ENCODE measurements at places on chromosomes 7 and 10. TPM values are rescaled to one million over a fixed set of nuclear protein-coding genes. Genes with fewer than 3 reads are reported as not detected.

GRCh38 chr10:71795248-71795647 lies 21.9 kb upstream of the VSIR start:
- peaks cover 6% of the 10 kb centered on the region for H3K4me1 ChIP-seq
- peak; percentile 24 for DNase-seq
- no peaks in the 10 kb centered on the region for H3K27me3 ChIP-seq
- H3K36me3 ChIP-seq = no peaks in the 10 kb centered on the region
- no peak overlapping the region for H3K27ac ChIP-seq

H2BK1 gene
- not detected for total RNA-seq

- no peak for DNase-seq
- H3K27me3 ChIP-seq = no peaks in the 10 kb centered on the region
- no peak overlapping the region for H3K4me3 ChIP-seq
- no peaks in the 10 kb centered on the region for H3K4me1 ChIP-seq
- H3K27ac ChIP-seq = no peak overlapping the region
These were observed 20.9 kb upstream of the DNAJB12 start for GRCh38 chr10:72375585-72375984.

- peaks cover 31% of the 10 kb centered on the region for H3K36me3 ChIP-seq
- no peaks in the 10 kb centered on the region for H3K27me3 ChIP-seq
- no peaks in the 10 kb centered on the region for H3K4me1 ChIP-seq
- no peak for DNase-seq
These were observed 18.5 kb downstream of the EIF3B start for GRCh38 chr7:2373124-2373556.

DNA sequence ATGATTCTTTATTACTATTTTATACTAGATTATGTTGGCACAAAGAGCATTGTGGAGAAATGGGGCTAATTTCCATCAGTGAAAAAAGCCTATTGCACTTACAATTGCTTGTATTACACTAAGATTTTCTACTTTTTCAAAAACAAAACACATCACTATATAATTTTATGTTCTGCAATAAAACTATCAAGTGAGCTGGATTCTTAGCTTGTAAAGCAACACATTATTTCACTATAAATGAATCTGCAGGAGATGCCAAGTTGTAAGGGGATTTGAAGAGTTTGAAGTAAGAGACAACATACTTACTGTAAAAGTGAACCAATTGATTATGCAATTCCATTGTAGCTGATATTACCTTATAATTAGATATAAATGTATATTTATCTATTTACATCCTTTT lies 333.3 kb upstream of the SEMA3D start:
- H3K27me3 ChIP-seq = no peaks in the 10 kb centered on the region
- H3K4me3 ChIP-seq = no peak overlapping the region
- H3K27ac ChIP-seq = no peak overlapping the region
- no peaks in the 10 kb centered on the region for H3K36me3 ChIP-seq
- DNase-seq = no peak
- H3K4me1 ChIP-seq = no peaks in the 10 kb centered on the region
